ENCODE measurements at places on chromosomes 4 and X. TPM values are rescaled to one million over a fixed set of nuclear protein-coding genes. Genes with fewer than 3 reads are reported as not detected.

Gene LGI2
- total RNA-seq, result under 0.01 TPM

Gene GYPE
- total RNA-seq, result under 0.01 TPM

Gene BCOR
- total RNA-seq, result 34.2 TPM

Gene BBS12
- total RNA-seq, result 1.1 TPM

Gene USP17L5
- not detected for total RNA-seq

Gene SLC9A6
- 7.7 TPM for total RNA-seq

Gene SLC4A4
- total RNA-seq, result 5.9 TPM

Gene DCK
- 24.0 TPM for total RNA-seq

Gene XPNPEP2
- not detected for total RNA-seq

Gene CT47A7
- not detected for total RNA-seq

Gene CT45A10
- total RNA-seq, result not detected

Data from mesangial cell (primary cell).